ENCODE measurements at places on chromosomes 12 and 14.

DNA sequence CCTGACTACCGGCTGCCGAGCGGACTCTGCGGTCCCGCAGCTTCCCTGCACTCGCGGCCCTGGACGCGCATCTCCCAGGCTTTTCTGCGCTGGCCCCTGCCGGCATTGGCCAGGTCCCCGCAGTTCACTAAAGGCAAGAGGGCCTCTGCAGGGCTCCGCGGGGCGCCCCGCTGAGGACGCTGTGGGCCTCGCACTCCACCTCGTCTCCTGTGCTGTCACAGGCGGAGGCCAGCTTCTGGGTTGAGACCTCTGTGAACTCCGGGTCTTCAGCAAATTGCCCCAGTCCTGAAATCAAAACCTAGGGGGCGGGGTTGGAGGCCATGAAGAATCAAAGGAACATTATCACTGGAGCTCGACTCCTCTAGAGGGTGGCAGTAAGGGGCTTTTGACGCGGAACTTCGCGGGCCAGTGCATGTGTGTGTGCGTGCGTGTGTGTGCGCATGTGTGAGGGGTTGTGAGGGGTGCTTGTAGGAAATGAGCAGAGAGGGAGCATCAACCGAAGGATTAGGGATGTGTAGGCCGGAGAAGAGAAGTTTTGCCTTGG, 68.5 kb upstream of the CAPRIN2 start:
- DNase-seq, result peak; percentile 38

DNA sequence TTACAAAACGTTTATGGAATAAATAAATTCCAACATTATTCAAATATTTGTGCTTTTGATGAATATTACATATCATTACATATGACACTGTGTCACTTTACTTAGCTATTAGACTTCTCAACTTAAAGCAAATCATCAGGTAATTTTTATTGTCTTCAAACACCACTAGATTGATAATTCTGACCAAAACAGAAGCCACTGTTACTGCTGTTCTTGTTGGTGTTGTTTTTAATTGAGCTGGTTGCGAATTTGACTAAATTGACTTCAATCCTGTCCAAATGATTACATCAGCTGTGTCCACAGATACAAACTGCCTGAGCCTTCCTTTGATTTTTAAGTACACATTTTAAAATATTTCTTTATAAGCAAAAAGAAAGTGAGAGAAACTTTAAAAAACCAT, 29.2 kb downstream of the PRKD1 start:
- no peak for DNase-seq

GRCh38 chr12:17511369-17511768, 578.6 kb downstream of the RERGL start:
- no peak for DNase-seq

DNA sequence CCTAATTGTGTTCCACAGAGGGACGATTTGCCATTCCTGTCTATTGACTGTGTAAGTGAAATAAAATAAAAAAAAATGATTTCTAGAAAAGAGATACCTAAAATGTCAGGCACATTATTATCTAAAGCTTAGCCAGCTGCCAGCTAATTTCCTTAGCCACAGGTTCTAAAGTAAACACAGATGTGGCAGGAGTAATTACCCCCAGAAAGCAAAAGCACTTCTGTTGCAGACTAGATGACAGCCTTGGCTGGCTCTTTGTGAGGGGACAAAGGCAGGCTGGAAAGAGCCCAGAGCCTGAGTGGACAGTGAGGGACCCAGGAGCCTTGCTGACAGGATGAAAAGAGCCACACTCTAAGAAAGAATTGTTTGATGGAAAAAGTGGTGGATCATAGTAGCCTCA, 418.1 kb downstream of the LRIG3 start:
- no peak for DNase-seq

GRCh38 chr14:50786751-50787464, 44.1 kb downstream of the NIN start:
- DNase-seq, result no peak

GRCh38 chr12:19484738-19485137, 45.4 kb downstream of the AEBP2 start:
- DNase-seq, result no peak

DNA sequence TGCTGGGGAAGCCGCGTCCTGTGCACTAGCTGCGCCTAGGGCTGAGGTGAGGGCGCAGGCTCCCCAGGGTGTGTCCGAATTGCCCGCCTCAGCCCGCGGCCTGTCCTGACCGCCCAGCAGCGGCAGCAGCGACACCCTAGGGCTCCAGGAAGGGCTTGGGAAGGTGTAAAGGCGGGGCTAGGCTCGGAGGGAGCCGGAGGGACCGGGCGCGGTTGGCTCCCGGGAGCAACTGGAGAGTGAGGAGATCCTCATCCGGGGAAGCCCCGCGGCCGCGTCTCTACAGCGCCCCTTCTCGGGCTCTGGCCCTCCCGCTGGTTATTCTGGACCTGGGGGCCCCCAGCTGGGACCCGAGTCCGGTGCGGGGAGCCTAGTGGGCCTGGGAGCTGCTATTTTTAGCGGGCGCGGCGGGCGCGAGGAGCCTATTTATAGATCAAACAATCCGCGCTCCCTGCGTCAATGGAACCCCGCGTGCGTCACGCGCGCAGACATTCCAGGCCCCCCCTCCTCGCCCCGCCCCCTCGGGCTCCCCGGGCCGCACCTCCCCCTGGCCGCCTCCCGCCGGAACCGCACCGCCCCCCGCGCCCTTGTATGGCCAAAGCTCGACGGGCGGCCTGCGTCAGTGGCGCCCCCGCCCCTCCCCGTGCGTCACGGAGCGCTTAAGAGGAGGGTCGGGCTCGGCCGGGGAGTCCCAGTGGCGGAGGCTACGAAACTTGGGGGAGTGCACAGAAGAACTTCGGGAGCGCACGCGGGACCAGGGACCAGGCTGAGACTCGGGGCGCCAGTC, at the start of gene NR4A1:
TSS of gene NR4A1 (plus strand) at position 685 of the 784 bp plus-strand sequence. CDS start 2,887 bp downstream, outside the sequence.
- peak; percentile 100 for DNase-seq

DNA sequence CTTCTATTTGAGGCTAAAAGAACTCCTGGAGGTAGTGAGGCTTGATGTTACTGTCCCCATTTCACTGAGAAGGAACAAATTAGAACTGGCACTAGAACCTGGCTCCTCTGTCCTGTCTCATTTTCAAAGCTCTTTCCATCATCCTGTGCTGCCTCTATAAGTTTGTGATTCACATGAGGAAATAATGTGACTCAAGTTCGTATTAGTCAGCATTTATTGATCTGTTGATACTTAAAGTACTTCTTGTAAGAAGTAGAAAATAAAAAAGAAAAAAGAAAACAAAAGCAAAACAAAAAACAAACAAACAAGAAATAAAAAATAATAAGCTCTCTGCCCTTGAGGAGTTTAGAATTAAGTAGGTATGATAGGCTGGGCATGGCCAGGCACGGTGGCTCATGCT, 2.3 kb upstream of the ESPL1 start:
- no peak for DNase-seq

- DNase-seq, result no peak
Measured at GRCh38 chr12:19055589-19055988, 73.9 kb upstream of the PLEKHA5 start.

GRCh38 chr12:49895773-49896172, 7.9 kb downstream of the FAIM2 start:
- DNase-seq, result no peak

GRCh38 chr12:82650627-82651337, 35.9 kb upstream of the TMTC2 start:
- no peak for DNase-seq

- no peak for DNase-seq
Measured at GRCh38 chr14:90140956-90141316, 79.1 kb downstream of the KCNK13 start.

DNA sequence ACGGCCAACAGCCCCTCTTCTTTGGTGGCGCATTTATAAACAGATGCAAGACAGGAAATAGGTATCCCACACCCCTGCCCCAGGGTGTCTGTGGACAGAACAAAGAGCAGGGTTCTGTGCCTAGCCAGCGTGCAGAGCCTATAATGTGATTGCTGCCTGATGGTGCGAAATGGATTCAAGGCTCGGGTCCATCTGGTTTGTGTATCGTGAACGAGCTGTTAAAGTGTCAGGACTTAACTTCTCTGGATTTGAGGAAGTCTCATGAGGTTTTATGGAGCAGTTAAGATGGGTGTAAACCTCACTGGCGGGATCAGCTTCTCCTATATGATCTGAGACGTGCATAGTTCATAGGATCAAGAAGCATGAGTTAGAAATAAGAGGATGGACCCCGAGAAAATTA, 388.7 kb upstream of the TBX3 start:
- no peak for DNase-seq

- DNase-seq, result no peak
Measured at GRCh38 chr14:73722581-73722980, 8.4 kb upstream of the PNMA1 start.

- DNase-seq, result peak; percentile 34
Measured at GRCh38 chr14:38867561-38868150, 235.4 kb downstream of the SEC23A start.

DNA sequence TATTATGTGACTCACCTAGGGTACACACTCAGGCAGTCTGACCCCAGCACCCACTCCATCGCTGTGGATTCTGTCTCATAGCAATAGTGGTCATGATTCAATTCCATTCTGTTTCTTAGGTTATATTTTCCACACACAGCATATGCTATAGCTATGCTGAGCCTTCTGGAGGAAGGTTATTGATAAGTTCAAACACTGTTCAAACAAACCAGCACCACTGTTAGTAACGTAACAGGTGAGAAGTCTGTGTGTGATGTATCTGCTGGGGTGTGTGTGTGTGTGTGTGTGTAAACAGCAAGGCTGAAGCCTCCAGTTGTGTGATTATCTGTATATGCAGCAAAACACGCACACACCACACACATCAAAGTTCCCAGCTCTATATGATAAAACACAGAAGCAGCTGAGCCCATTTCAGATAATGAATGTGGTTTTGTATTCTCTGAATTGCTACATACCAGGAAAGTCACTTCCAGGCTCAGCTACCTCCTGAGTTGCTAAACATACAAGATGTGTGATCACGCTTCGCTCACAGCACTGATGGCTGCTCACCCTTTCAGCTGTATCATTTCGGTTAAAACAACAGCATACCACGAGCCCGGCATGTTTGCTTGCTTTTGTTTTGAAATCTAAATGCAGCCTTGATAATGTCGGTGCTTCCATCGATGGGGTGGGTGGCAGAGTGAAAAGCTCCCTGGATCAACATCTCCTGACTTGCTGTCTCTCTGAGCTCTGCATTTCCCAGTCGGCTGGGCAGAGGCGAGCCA, 6.8 kb upstream of the SYNE3 start:
- DNase-seq, result peak; percentile 24

DNA sequence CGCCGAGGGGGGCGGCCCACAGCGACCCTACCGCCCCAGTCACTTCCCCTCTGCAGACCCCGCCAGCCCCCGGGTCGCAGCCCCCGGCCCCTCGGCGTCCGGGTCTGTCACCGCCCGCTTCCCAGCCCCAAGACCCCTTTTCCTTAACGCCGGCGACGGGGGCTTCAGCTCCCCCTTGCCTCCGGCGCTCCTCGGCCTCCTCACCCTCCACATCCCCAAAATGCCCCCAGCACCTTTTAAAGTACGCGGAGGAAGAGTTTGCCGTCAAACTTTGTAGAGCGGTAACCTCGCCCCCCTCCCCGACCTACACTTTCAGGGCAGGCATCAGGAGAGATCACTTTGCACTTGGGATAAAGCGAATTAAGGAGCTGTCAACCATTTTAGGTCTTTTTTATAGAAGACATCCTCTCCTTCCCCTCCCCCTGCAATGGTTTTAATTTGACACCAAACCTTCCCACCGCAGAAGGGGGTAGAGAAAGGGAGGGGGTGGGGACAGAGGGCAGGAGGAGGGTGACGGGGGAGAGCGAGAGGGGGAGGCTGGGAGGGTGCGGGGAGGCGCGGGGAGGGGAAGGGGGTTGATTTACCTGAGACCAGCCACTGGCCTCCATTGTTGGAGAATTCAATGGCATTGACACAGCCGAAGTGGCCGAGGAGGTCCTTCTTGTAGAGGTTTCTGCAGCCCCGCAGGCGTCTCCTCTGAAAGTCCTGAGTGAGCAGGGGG, 578 bp downstream of the DCAF5 start:
- DNase-seq, result peak; percentile 46

- DNase-seq, result no peak
Measured at GRCh38 chr14:30608533-30609006, 13.5 kb upstream of the SCFD1 start.

DNA sequence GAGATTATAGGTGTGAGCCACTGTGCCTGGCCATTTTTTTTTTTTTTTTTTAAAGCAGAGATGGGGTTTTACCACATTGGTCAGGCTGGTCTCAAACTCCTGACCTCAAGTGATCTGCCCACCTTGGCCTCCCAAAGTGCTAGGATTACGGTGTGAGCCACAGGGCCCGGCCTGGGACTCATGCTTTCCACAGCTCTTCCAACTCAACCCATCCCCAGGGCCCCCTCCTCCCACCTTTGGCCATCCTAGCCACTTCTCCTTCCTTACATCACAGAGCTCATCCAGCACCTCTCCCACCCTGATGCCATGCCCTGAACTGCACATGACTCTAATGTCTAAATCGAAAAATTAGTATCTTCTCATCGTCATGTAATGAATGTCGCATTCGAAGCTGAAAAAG, 12.6 kb upstream of the TDRD9 start:
- DNase-seq, result no peak

- DNase-seq, result no peak
Measured at GRCh38 chr14:104143521-104144452, 5.4 kb downstream of the KIF26A start.

DNA sequence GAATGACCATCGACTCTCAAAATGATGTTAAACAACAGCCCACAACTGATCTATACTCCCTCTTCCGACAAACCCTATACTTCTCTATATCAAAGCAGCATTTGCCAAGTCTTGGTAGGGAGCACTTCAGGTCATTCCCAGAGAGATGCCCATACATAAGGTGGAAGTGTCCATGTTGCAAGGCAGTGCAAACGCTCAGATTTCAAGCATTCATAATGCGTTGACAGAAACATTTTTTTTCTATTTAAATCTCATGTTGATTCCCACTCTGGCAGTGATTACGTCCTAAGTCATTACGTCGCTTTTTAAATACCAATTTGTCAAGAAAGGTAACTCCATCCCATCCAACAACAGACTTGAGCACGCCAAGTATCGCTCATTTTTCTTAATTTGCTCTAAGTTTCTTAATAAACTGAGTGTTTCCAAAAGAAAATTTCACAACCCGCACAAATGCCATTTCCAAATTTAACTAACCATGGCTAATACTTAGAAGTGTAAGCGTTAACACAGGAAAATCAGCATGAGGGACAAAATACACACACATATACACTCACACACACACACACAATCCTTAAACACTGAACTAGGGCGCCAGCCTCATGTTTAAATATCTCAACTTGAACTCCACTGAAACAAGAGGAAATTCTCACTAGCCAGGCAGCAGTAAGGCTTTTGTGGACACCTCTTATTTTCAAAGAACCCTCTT, 1.1 kb downstream of the GXYLT1 start:
- no peak for DNase-seq

DNA sequence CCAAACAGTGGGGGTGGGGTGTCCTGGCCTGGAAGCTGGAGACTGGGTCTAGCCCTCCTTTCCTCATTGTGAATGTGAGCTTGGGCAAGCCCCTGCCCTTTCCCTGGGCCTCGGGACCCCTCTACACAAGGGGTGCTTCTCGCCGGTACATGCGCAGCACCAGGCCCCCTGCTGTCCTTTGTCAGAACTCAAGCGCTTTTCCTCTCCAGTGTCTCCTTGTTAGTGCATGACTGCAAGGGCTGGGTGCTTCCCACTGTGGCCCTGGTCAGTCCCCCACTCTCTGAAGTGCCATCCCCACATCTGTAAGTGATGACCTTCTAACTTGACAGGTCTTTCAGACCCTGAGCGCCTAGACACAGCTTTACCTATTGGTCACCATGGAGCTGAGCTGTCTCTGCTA, 44.2 kb downstream of the DEGS2 start:
- DNase-seq, result no peak

Data from stimulated activated CD4-positive, alpha-beta T cell treated with anti-CD3 and anti-CD28 coated beads, Interleukin-4, amount 100 ng/mL, for 1 hour (primary cell).